Astrocyte of the spinal cord (primary cell): ENCODE measurements at places on chromosomes 7 and 10.

- peak; percentile 66 for DNase-seq
Observed at GRCh38 chr10:45464958-45465567, 91.0 kb downstream of the ALOX5 start.

- DNase-seq: no peak
Observed at GRCh38 chr10:59791601-59792000, 38.3 kb upstream of the MRLN start.

GRCh38 chr7:135391514-135391913 is 118.4 kb downstream of the CNOT4 start:
- DNase-seq: no peak

GRCh38 chr10:19449860-19450259 is 366.4 kb upstream of the PLXDC2 start:
- DNase-seq: no peak

GRCh38 chr7:23205577-23205908 is 23.7 kb downstream of the NUP42 start:
- DNase-seq: peak; percentile 15

DNA sequence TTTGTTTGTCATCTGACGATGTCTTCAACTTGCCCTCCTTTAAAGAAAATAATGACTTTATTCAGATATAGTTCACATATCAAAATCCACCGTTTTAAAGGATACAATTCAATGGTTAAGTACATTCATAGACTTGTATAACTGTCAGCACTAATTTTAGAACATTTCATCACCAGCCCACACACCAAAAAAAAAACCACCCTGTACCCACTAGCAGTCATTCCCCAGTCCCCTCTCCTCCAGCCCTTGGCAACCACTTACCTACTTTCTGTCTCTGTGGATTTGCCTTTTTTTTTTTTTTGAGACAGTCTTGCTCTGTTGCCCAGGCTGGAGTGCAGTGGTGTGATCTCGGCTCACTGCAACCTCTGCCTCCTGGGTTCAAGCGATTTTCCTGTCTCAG is 5.3 kb upstream of the HILPDA start:
- DNase-seq: no peak

DNA sequence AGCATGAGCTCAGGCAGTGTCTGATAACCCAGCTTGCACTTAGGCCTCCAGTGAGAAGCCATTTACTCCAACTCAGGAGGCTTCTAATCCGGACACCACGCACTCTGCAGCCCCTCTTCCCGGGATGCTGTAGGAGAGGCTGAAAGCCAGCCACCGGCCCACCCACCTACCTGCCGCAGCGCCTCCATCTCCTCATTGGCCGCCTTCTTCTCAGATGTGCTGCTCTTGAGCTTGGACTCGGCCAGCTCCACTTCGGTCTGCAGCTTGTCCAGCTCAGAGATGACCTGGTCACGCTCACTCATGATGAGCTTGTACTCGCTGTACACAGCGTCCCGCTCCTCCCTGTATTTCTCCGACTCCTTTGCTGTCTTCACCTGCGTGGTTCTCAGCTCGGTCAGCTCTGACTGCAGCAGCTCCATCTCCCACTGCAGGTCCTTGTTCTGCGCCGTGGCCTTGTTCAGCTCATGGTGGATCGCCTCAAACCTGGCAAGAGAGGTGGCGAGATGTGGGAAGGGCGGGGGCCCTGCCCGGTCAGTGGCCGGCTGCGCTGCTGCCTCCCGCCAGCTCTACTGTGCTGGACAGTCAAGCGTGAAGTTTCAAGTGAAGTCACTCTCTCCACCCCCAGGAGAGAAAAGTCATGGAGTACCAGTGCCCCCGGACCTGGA is 84.7 kb downstream of the DLG5 start:
- no peak for DNase-seq
